ENCODE measurements at places on chromosomes 3 and 15. TPM values are rescaled to one million over a fixed set of nuclear protein-coding genes. Genes with fewer than 3 reads are reported as not detected.

- H3K4me3 ChIP-seq, result peak overlapping the region; percentile 62
- no peaks in the 10 kb centered on the region for H3K27me3 ChIP-seq
- DNase-seq, result peak; percentile 49
- peak overlapping the region; percentile 68 for H3K27ac ChIP-seq
These were observed 60.7 kb upstream of the FURIN start for GRCh38 chr15:90807786-90808086.

DNA sequence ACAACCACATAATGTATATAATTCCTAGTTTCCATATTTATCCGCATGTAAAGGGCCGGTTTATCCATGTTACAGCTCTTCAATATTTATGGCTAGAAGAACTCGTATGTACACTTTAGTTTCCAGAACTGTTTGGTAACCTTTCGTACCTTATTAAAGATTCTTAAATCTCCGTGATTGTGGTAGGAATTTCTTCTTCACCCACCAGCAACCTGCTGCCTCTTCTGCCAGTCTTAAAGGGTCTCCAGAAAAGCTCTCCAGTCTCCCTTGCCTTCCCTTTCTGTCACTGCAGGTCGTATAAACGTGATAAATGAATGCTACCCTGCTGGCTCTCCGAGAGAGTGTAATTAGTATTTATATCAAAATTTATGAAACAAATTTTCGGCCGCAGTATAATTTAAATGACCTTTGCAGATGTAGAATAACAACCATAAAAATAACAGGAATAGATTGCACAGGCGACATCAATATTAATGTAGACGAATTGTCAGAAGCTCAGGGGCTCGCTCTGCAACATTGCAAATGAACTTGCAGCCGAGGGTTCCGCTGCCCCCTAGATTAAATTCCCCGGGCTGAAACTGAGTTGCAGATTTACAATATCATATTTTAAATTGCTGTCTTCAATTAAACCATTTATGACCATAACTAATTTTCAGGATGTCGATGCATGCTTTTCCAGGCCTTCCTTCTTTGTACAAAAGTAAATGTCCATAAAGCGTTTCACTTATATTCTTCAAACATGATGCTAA lies 5.4 kb downstream of the ZIC1 start:
- H3K4me1 ChIP-seq, result no peaks in the 10 kb centered on the region
- H3K36me3 ChIP-seq, result no peaks in the 10 kb centered on the region
- peaks cover 89% of the 10 kb centered on the region for H3K27me3 ChIP-seq
- H3K4me3 ChIP-seq, result no peak overlapping the region
- H3K27ac ChIP-seq, result no peak overlapping the region

- H3K4me3 ChIP-seq, result no peak overlapping the region
- no peak overlapping the region for H3K27ac ChIP-seq
- no peak for DNase-seq
- no peaks in the 10 kb centered on the region for H3K4me1 ChIP-seq
These were observed 61.0 kb downstream of the WNT7A start for GRCh38 chr3:13818919-13819318.

GRCh38 chr3:166462891-166463470 lies 625.8 kb upstream of the BCHE start:
- H3K27ac ChIP-seq, result no peak overlapping the region
- no peak overlapping the region for H3K4me3 ChIP-seq

- peaks cover 19% of the 10 kb centered on the region for H3K4me1 ChIP-seq
- no peaks in the 10 kb centered on the region for H3K27me3 ChIP-seq
- H3K4me3 ChIP-seq, result no peak overlapping the region
- H3K36me3 ChIP-seq, result no peaks in the 10 kb centered on the region
These were observed 28.6 kb downstream of the CGGBP1 start for GRCh38 chr3:88030210-88030609.

- no peak overlapping the region for H3K27ac ChIP-seq
- H3K27me3 ChIP-seq, result no peaks in the 10 kb centered on the region
- no peaks in the 10 kb centered on the region for H3K36me3 ChIP-seq
These were observed 38.0 kb upstream of the COPB2 start for GRCh38 chr3:139427283-139428060.

DNA sequence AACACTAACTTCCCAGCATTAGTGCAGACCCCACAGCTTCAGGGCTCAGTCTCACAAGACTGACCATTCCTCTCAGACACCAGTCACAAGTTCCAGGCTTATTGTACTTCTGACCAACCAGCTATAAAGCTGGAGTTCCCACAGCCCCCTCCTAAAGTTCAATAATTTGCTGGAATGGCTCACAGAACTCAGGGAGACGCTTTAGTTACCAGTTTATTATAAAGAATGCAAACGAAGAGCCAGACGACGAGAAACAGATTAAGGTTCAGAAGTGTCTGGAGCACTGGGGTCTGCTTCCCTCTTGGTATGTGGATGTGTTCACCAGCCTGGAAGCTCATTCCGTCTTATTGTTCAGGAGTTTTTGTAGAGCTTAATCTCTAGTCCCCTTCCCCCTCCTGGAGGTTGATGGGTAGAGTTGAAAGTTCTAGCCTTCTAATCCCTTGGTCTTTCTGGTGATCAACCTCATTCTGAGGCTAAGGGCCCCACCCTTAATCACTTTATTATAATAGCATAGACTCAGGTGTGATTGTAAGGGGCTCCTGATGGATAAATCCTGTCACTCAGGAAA lies 4.8 kb upstream of the CSRNP1 start:
- no peak for DNase-seq
- H3K27ac ChIP-seq, result no peak overlapping the region
- no peaks in the 10 kb centered on the region for H3K27me3 ChIP-seq
- H3K4me3 ChIP-seq, result no peak overlapping the region
- no peaks in the 10 kb centered on the region for H3K36me3 ChIP-seq

GRCh38 chr3:183247011-183247589 lies 6.0 kb upstream of the B3GNT5 start:
- H3K4me3 ChIP-seq, result no peak overlapping the region
- DNase-seq, result no peak
- H3K27me3 ChIP-seq, result no peaks in the 10 kb centered on the region
- H3K36me3 ChIP-seq, result no peaks in the 10 kb centered on the region

DNA sequence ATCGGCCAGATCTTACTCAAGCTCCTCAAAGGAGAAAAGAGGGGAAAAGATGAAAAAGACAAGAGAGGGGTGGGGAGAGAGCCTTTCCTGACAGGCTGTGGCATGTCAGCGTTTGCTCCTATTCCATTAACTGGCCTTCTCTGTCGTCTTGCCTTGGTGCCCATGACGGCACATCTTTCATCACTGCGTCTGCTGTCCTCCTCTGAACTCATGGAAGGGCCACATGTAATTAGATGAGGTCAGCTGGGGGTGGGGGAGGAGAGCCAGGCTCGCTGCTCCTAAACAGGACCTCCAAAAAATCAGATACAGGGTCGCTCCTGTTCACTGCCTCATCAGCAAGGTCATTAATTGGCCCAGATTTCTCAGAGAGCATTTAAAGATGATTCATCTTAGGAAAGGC lies 49.7 kb downstream of the LRTM1 start:
- DNase-seq, result no peak
- no peak overlapping the region for H3K4me3 ChIP-seq
- no peak overlapping the region for H3K27ac ChIP-seq
- H3K4me1 ChIP-seq, result no peaks in the 10 kb centered on the region
- H3K27me3 ChIP-seq, result no peaks in the 10 kb centered on the region
- no peaks in the 10 kb centered on the region for H3K36me3 ChIP-seq

GRCh38 chr15:89361451-89362202 lies 27.0 kb upstream of the POLG start:
- peaks cover 95% of the 10 kb centered on the region for H3K27me3 ChIP-seq
- H3K4me1 ChIP-seq, result peaks cover 34% of the 10 kb centered on the region
- peak; percentile 37 for DNase-seq
- no peaks in the 10 kb centered on the region for H3K36me3 ChIP-seq

- H3K4me1 ChIP-seq, result no peaks in the 10 kb centered on the region
- H3K4me3 ChIP-seq, result no peak overlapping the region
- H3K27ac ChIP-seq, result no peak overlapping the region
- H3K27me3 ChIP-seq, result no peaks in the 10 kb centered on the region
These were observed 1015.8 kb upstream of the EPHA6 start for GRCh38 chr3:95798628-95799027.

DNA sequence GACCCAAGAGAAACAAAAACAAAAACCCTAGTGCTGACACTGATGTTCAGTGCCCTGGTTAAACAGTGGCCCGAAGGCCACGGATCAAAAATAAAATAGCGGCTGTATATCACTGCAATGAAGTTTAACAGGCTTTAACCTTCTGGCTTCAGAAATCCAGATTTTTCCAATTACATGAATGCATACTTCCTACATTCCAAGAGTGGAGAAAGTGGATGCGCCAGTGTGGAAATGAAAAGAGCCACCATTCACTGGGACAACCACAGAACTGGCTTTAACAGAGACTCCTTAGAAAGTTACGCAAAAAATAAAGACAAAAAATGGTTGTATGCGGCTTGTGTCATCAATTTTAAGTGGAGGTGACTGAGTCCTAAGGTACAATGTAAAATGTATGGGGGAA lies 522.2 kb downstream of the FHIT start:
- DNase-seq, result no peak
- H3K27me3 ChIP-seq, result no peaks in the 10 kb centered on the region
- no peaks in the 10 kb centered on the region for H3K36me3 ChIP-seq
- H3K4me3 ChIP-seq, result no peak overlapping the region

The WDR93 gene
- polyA plus RNA-seq, result not detected

The ADAM10 gene
- polyA plus RNA-seq, result 53.7 TPM
